ENCODE measurements at places on chromosomes 7 and 10.

DNA sequence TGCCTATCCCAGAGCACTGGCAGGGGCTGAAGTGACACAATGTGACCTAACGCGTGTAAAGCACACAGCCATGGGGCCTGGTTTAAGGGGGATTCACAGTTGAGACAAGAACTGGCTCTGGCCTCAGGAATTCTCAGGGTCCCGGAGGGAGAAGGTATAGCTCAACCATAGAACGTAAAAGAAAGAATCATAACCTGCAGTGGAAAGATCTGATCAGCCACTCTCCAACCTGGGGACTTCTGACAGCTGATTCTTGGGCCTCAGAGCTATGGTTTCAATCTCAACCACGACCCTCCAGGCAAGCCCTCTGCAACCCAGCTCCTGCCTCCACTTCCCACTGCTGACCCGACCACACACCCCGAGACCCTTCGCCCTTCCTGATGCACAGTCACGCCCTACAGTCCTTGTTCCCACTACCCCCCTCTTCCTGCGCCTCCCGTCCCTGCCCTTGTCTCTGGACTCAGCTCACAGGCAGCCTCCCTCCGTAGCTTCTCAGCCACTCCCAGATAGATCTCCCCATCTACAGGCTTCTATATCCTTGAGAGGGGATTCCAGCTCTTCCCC lies 245.2 kb downstream of the BUB3 start:
- DNase-seq = no peak

GRCh38 chr7:73912223-73912622 lies 51.3 kb downstream of the TMEM270 start:
- DNase-seq = no peak

DNA sequence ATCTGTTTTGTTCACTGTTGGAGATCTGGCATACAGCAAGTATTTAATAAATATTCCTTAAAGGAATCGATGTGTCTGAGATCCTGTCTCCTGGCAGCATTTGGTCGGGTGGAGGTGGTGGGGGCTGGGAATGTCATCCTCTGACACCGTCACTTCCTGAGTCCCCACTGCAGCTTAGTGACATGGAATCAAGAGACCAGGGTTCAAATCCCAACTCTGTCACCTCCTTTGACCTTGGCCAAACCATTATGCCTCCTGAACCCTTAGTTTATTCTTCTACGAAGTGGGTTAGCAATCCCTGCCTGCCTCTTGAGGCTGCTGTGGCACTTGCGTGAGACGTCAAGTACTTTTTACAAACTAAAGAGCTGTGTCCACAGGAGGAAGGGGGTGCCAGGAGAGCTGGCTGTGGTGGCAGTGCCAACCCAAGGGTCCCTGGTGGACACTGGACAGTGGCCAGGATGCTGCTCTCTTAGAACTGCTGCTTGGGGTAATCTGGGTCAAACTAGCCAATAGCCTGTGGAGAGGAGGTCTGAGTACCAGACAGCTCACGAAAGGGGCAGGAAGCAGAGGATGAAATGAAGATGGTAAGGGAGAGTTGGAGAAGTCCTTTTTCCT lies 8.0 kb upstream of the ZMIZ1 start:
- DNase-seq = no peak

- DNase-seq = no peak
Measured at GRCh38 chr7:29177963-29178600, 16.5 kb upstream of the CHN2 start.

GRCh38 chr7:80129785-80130184 lies 4.8 kb upstream of the GNAI1 start:
- DNase-seq = no peak

DNA sequence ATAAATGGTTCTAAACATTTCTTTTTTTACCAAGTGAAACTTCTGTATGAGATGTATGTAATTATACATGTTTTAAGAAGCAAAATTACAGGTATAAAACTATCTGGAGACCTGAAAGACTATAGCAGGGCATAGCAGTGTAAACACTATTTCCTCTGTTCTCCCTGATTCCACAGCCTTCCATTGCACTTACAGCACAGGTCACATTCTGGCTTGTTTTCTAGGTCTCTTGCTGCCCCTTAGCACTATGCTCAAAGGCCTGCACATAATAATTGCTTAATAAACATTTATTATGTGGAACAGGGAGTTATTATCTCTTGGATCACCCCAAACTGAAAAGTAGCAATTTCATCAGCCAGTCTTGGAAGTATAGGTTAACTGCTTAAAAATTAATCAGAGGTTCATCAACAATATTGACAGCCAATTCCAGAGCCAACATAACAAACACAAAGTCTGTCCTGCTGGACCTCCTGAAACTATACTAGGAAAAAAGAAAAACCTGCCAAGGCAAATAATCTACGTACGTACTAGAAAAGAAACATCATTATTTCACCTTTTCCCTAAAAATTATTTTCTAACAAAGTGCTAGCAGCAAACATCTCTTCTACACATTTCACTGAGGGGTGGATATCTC lies 43.2 kb downstream of the PANK1 start:
- DNase-seq = no peak

DNA sequence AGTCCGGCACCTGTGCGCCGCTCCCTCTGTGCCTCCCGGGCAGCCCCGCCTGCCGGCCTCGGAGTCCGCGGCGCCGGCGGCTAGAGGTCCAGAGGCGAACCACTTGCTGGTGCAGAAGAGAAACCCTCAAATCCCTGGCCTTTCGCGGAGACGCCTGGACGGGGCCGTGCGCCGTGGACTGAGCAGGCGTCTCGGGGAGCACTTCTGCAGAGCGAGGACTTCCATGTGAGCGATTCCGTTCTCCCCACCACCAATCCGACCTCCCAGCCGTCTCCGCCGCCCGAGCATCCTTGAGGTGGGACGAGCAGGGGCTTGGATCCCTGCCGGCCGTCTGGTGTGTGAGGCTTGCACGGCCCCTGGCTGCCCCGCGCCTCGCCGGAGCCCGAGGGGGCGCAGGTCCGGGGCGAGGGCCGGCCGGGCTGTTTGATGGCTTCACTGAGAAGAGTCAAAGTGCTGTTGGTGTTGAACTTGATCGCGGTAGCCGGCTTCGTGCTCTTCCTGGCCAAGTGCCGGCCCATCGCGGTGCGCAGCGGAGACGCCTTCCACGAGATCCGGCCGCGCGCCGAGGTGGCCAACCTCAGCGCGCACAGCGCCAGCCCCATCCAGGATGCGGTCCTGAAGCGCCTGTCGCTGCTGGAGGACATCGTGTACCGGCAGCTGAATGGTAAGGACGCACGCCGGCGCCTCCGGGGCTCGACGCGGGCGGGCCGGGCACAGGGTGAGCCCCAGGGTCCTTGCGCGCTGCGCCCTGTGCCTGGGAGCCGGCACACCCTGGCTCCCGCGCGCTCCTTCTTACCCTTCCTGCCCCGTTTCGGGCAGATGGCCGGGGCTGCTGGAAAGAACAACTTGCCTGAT lies 660 bp downstream of the GALNT17 start:
- no peak for DNase-seq

- DNase-seq = no peak
Measured at GRCh38 chr10:78579995-78580394, 488.8 kb upstream of the ZMIZ1 start.

- DNase-seq = no peak
Measured at GRCh38 chr7:29038463-29038862, 80.3 kb upstream of the TRIL start.
